ENCODE measurements at places on chromosomes 16 and 17.

GRCh38 chr16:2691491-2692248 lies 9.3 kb downstream of the KCTD5 start:
- DNase-seq, result no peak

DNA sequence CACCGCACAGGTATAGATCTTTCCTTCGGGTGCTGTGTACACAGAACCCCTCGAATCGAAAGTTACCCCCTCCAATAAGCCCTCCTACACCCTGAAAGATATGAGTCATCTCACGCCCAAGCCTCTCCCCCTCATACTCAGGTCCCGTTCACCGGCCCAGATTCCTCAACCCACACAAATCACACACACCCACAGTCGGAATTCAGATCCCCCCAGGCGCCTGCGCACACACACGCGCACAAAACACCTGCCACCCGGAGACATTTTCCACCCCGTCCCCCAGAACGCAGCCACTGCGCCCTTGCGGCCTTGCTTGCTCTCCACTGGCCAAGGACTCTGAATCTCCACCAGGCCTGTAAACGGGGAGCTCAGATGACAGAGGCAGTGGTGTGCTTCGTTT lies 4.9 kb downstream of the JPH3 start:
- no peak for DNase-seq

DNA sequence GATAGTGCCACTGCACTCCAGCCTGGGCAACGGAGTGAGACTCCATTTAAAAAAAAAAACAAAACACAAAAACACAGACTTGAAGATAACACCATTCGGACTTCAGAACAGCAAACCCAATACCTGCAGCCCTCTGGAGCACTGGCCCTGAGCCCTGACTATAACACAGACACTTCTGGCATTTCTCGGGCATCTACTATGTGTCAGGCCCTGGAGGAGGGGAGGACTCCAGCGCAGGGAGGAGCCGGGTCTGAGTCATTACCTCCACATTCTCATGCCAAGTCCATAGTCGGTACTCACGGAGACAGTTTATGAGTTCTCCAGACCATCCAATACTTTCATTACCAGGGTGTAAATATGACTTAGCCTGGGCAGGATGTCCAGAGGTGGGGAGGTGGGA lies 48.8 kb downstream of the PITPNM3 start:
- DNase-seq, result no peak

DNA sequence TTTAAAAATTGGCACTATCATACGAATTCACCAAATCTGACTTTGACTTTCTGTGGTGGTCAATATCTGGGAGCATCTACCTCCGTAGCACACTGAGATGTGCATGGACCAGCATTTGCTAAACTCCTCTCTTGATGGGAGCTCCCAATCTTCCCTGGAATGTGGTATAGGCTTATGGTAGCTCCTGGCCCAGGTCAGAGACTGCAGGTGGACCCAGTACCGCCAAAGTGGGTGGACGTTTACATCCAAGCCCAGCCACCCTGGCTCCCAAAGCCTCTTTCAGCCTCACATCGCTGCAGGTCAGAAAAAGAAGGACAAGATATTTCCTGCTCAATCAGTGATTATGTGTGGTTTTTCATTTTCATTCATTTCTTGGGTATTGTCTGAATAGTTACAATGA lies 43.1 kb upstream of the NKD1 start:
- no peak for DNase-seq

GRCh38 chr17:64411999-64412771 lies 21.5 kb upstream of the PECAM1 start:
- peak; percentile 74 for DNase-seq

GRCh38 chr16:53372992-53373871 lies 61.0 kb upstream of the RBL2 start:
- peak; percentile 17 for DNase-seq

DNA sequence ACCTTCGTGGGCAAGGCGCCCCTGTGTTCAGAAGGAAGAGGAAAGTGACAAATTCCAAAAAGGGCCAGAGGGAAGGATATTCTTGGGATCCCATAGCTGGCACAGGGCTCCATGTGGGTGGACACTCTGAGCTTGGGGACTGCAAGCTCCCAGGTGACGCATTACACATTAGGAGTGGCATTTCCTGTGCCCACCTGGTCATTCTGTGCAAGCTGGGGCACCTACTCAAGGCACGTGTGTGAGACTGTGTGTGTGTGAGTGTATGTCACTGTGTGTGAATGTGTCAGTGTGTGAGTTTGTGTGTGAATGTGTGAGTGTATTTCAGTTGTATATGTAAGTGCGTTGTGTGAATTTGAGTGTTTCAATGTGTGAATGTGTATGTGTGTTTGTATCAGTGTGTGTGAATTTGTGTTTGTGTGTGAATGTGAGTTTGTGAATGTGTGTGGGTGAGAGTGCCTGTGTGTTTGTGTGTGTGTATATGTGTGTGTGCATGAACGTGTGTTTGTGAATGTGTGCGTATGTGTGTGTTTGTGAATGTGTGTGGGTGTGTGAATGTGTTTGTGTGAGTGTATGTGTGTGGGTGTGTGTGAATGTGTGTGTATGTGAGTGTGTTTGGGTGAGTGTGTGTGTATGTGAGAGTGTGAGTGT lies 1.6 kb upstream of the CD300A start:
- DNase-seq, result no peak

DNA sequence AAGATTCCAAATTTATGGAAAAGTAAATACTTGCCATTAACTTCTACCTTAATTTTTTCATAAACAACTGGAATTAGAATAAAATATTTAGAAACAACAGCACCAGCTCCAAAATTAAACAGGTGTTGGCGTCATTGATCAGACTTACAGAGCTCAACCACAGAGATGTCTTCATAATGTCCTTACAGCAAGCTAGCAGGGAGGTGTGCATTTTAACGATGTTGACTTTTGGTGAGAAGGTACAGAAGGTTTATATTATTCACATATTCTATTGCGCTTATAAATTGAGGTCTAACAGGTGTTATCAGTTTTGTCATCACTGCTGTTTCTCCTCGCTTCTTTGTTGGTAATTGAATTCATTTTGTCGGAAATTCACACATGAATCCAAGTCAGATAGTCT lies 226.2 kb upstream of the CA10 start:
- no peak for DNase-seq

- no peak for DNase-seq
These were observed 152.2 kb downstream of the SNX11 start for GRCh38 chr17:48259694-48260291.

DNA sequence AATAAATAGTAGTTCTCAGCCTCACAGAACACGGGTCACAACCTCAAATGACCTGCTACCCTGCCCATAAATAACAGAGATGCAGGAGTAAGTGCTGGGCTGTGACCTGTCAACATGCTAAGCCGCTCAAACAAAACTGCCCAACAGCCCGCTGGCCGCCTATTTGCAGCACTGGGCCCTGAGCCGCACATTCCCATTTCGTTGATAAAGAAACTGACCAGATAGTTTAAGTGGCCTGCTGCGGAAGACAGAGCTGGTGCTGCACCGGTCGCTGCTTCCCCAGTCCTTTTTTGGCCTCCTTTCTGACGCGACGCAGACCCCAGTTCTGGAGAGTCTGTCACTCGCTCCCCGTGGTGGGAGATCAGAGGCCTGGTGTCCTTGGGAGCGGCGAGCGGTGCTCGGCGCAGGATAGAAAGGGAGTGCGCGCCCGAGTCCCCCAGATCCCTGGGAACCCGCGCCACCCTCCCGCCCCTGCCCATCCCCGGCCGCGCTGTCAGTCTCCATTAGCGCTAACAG lies 349 bp upstream of the SLC6A2 start:
- no peak for DNase-seq

DNA sequence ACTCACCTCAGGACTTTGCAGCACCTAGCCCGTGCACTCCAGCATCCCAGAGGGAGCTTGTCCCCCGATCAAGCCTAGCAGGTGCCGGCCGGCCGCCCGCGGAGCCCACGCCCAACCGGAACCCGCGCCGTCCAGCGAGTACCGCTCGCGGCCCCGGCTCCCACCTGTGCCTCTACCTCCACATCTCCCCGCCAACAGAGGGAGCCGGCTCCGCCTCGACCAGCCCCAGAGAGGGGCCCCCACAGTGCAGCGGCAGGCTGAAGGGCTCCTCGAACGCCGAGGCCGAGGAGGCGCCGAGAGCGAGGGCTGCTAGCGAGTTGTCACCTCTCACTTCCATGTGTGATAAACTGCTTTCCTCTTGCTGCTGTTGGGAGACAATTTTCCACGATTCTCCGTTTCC lies 41.1 kb upstream of the DHRS7B start:
- DNase-seq, result no peak

DNA sequence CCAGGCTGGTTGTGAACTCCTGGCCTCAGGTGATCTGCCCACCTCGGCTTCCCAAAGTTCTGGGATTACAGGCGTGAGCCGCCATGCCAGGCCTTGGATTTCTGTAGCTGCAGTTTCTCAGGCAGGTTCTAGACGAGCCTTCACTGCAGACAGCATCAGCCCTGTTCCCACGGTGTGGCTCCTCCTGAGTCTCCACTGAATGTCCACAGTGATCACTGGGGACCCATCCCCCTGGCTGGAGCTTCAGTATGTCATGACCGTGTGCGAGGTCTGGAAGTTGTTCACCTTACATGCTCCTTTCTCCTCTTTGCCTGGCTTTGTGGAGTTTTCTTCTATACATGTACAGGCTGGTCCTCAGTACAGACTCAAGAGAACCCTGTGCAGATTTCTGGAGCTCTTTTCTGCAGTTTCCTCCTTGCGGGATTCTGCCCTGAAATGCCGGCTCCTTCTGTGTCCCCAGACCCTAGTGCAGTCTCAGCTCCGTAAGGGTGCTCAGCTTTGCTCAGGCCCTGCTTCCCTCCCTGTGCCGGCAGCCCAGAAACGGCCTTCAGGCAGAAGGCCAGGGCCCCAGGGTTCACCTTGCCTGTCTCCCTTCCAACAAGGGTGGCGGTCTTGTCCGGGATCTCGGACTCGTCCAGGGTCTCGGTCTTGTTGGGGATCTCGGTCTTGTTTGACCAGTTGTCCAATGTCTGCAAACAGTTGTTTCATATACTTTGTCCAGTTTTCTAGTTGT lies 14.3 kb upstream of the FASN start:
- DNase-seq, result no peak

DNA sequence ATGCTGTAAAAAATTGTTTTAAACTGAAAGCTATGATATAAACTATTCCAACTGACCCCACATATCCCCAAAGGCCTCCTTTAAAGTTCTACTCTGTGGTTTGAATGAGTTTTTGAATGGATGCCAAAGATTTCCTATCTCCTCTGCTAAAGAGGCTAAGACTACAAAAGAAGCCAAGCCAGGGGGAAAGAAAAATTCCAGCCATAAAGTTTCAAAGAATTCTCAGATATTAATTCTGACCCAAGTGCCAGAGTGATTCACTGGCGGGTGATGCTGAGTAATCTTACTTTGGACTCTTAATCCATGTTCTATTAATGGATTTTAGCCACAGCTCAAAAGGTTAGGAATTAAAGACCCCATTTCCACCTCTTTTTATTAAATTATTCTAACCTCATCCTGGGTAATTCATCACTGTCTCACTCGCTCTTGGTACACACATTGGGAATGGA lies 60.7 kb downstream of the HS3ST3A1 start:
- no peak for DNase-seq

- DNase-seq, result no peak
These were observed 9.4 kb downstream of the NPRL3 start for GRCh38 chr16:129075-129474.

- DNase-seq, result no peak
These were observed 29.3 kb downstream of the PHKB start for GRCh38 chr16:47490471-47490870.

- no peak for DNase-seq
These were observed 760.1 kb downstream of the CDH11 start for GRCh38 chr16:64361753-64362152.

DNA sequence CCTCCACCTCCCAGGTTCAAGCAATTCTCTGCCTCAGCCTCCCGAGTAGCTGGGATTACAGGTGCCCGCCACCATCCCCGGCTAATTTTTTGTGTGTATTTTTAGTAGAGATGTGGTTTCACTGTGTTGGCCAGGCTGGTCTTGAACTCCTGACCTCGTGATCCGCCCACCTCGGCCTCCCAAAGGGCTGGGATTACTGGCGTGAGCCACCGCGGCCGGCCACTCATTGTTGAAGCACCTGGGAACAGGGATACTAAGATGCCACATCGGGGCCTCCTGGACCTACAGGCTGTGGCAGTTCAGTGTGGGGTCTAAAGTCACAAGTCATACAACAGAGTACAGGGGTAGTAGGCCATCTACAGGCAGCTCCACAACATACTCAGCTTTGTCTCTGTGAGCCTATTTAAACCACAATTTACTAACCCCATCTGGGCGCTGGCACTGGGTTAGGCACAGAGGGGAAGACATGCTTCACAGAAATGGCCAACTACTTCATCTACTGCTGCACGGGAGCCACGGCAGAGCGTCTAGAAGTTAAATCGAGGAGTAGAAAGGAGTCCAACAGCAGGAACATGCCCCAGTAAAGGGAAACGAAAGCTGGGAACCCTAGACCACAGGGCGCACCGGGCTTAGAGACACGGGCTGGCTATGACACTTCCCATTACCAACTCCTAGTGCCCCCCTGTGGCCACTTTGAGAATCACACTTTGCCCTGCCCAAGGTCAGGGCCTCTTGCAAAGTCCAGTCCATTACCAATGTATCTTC lies 4.3 kb downstream of the VAMP2 start:
- DNase-seq, result peak; percentile 93

- no peak for DNase-seq
These were observed 234.7 kb upstream of the GSE1 start for GRCh38 chr16:85378145-85379040.

DNA sequence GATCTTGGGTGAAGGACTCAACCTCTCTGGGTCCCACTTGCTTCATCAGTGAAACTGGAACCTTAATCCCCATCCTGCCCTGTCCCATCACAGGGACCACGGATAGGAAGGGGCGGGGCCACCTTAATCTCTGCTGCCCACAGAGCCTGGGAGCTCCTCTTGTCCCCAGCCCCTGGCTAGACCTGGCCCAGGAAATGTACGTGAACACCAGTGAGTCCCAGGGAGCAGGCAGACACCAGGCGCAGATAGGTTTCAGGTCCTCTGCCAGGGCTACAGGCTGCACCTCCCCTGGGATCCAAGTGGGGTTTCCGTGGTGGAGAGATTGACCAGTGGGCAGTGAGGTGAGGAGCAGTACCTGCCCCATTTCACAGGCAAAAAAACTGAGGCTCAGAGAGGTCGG lies 21.0 kb downstream of the RAB11FIP4 start:
- DNase-seq, result no peak

DNA sequence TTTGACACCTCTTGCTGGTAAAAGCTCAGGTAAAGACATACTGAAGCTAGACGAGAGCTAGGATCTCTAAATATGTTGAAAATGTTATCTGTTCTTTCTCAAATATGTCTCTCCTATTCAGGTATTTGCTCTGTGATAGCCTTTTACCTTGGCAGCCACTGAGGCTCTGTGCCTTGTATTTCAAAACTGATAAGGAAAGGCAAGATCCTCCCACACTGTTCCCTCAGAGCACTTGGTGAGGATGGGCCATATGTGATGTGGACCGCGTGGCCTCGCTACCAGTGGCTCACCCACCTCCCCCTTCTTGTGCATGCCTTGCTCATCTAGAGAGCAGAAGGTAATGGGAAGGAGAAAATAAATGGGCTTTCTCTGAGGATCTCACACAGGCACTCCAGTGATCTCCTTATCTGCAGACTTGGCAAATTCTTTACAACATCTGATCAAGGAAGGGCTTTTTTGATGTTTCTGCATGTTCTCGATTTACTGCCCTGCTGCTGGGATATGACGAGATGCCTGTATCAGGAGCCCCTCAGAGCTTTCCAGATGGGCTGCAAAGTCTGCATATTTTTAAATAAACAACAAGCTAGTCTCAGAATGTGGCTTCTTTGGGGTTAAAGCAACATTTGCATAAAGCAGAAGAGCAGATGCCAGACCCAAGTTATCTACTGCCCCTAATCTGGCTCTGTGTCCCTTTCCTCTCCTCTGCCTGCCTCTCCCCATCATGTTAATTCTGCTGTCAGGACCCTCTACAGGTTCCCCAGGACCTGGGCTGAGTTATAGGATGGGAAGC lies 16.9 kb downstream of the HOXB1 start:
- DNase-seq, result no peak

GRCh38 chr17:10729334-10730193 lies at the start of gene TMEM220:
Gene TMEM220 (minus strand): TSS chr17:10730023. CDS start chr17:10729851, 172 bp downstream.
- DNase-seq, result peak; percentile 83

All from endothelial cell (in vitro differentiated cells).